NCI-H748 treated with DMSO at 0.1 percent for 48 hours (cell line): ENCODE measurements at places on chromosomes 3 and 15.
A peak's percentile ranks its signal among the peaks of the same experiment; 100 is the strongest.

DNA sequence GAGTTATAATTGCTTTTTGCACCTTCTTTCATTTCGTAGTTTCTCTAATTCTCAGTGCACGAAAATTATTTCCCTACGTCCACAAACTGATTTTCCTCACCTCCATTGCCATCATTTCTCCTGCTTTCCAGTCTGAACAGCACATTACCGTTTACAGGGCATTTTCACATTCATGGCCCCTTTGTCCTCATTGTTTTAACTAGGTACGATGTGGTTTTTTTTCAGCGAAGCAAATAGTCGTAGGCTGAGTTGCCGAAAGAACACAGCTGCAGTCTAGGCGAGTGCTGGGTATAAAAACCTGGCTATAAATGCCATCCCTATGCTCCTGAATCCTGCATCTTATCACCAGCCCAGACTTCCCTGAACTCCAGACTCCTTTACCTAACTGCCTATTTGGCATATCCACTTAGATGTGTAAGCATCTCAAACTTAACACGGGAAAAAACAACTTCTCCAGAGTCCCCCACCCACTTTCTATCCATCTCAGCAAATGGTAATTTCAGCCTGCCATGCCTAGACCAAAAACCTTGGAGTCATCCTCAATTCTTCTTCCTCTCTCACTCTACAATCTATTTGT, 691 bp upstream of the FSIP1 start:
- DNase-seq, result no peak

DNA sequence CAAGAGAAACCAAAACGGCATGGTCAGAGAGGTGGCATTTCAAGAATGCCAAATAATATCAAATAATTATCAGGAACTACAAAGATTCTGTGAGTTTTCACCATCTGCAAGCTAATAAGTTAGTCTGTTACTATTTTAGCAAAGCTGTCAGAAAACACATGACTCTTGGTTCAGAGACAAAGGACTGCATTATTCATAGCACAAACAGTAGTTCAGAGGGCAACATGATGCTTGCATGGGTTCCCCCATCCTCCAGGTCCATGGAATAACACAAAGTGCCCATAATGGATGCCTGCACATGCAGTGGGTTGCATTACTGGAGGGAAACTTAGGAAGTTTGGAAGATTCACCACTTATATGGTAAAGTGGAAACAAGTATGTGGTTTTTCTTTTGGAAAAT, 228.8 kb upstream of the ALCAM start:
- no peak for DNase-seq

DNA sequence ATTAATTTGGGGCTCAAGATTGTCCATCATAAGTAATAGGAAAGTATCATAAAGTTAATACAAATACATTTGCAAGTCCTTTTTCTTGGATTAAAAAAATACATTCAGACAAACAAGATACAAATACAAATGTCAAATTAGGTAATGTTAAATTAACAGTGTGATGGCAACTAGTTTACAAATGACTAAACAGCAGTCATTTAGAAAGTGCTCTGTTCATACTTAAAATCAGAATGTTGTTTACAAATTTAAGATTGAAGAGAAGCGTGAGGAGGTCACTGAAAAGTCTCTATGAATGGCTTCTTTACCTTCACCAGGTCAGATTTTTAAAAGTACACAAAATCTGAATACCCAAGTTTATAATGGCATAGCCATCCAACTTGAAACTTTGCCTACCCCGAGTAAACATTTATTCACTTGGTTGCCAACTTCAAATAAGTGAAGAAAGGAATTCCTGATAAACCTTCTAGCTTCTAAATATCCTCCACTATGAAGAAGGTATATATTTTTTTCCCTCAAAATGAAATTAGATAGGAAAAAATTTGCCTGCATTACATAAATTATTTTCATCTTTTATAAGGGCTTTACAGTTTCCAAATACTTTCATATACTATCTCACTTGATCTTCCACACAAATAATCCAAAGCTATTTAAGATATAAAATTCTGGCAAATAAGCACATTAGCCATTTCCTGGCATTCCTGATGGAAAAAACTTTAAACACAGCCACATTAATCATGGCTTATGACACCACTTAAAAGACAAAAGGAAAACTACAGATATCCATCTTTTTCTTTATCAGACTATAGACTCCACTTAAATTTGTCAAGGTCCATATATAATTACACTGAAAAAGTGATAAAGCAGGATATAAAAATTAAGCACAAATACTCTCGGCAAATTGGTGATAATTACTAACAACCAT, 11.5 kb upstream of the NEK10 start:
- no peak for DNase-seq

- no peak for DNase-seq
Measured at GRCh38 chr15:60941448-60941847, 287.7 kb downstream of the RORA start.

- DNase-seq, result peak; percentile 33
Measured at GRCh38 chr15:61038387-61038786, 190.7 kb downstream of the RORA start.
